Ovary (tissue), 10 donors: ENCODE measurements at places on chromosomes 12 and 14. TPM values are rescaled to one million over a fixed set of nuclear protein-coding genes. Genes with fewer than 3 reads are reported as not detected.

GRCh38 chr12:694734-695503, 31.7 kb upstream of the NINJ2 start:
- DNase-seq = no peak

DNA sequence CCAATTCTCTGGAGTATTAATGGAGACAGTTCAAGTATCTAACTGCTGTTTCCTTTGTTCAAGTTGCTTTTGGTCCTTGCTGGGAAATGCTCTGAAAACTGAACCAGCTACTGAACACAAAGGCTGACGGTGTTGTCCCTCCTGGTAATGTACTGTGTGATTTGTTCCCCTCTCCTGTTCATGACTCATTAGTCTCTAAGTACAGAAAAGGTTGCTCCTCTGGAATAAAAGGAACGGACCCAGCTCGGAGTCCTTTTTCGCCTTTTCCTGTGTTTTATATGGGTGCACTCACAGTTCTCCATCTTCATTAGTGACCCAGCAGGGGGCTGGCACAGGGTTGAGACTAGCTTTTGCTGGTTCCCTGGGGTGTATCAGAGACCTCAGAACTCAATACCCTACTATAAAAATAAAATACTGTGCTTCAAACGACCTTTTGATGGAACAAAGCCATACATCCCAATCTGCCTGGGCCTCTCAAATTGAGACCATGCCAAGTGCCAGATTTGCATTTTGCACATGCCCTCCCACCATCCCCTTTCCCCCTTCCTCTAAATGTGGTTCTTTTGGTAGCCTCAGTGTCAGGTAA, 269.7 kb downstream of the RAD51B start:
- no peak for DNase-seq

DNA sequence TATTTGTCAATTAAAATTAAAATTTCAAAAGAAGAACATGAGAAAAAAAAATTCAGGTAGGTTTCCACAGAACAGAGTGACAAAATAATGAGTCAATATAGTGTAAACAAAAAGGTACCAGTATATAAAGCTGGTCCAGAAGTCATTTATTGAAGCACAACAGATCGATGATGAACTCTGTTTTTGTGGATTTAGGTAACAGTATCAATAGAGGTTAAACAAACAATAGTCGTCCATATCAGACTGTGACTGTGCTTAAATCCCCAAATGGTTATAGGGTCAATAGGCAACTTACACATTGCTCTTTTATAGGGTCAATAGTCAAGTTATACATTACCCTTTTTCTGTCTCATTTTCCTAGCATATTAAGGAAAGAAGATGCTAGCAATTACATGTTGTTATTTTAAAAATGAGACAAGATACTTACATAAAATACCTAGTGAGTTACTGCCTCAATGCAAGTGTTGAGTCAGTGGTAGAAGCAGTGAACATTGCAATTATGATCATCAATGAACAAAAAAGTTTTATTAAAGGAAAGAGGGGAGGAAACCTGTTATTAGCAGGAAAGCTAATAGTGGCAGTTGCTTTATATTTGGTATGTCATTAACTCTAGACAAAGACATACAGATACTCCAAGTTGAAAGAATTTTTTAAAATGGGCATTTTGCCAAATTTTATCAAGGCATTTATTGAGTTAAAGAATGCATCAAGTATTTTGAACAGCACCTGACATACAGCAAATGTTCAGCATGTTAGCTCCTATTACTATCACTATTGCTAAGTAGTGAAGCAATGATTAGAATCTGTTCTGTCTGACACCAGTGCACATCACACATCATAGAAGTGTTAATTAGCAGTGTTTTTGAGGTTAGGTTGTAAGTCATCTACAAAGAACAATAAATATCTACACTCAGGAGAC, 102.9 kb downstream of the CCER1 start:
- no peak for DNase-seq

GRCh38 chr12:26244503-26244902, 49.1 kb downstream of the SSPN start:
- DNase-seq = no peak

GRCh38 chr12:13559318-13559978, 362.9 kb downstream of the EMP1 start:
- no peak for DNase-seq

DNA sequence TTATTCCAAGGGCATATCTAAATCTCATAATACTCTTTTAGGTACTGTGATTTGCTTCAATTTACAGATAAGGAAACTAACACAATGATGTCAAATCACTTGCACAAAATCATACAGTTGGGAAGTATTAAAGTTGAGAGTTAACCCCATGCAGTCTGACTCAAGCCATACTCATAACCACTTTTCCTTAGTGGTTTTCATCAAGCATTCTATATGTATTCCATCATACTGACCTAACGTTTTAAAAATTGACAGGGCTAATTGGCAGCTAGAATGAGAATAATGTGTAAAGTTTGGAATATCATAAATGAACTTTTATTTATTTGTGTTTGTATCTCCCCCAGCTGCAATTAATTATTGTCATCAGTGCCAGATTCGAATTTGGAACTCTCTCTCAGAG, 20.9 kb downstream of the PUS7L start:
- no peak for DNase-seq

GRCh38 chr12:105167346-105167745, 59.8 kb downstream of the WASHC4 start:
- no peak for DNase-seq

DNA sequence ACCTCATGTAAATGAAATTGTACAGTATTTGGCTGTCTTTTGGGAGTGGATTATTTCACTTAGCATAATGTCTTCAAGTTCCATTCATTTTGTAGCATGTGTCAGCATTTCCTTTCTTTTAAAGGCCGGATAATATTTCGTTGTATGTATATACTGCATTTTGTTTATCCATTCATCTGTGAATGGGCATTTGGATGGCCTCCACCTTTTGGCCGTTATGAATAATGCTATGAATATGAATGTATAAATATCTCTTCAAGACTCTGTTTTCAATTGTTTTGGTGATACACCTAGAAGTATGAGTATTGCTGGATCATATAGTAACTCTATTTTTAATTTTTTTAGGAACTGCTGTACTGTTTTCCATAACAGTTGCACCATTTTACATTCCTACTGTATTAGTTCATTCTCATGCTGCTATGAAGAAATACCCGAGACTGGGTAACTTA, 164.9 kb downstream of the DYRK2 start:
- no peak for DNase-seq

GRCh38 chr14:24679248-24679961, 45.4 kb upstream of the GZMB start:
- DNase-seq = no peak

DNA sequence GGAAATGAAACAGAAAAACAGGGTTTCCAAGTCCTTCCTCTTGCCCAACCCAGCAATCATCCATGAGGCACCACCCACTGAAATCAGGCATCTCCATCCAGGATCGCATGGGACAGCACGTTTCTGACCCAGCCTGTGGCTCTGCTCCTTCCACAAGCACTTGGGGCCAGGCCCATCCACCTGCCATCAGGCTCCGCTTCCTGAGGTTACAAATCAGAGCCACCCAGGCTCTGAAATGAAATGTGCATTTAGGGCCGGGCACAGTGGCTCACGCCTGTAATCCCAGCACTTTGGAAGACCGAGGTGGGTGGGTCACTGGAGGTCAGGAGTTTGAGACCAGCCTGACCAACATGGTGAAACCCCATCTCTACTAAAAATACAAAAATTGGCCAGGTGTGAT, 717 bp upstream of the KRT78 start:
- no peak for DNase-seq

GRCh38 chr12:124488520-124488919, 78.9 kb downstream of the NCOR2 start:
- peak; percentile 24 for DNase-seq

- DNase-seq = no peak
These were observed 10.9 kb downstream of the C12orf43 start for GRCh38 chr12:121005346-121005815.

GRCh38 chr14:99604766-99605298, 825 bp upstream of the CCDC85C start:
- no peak for DNase-seq

DNA sequence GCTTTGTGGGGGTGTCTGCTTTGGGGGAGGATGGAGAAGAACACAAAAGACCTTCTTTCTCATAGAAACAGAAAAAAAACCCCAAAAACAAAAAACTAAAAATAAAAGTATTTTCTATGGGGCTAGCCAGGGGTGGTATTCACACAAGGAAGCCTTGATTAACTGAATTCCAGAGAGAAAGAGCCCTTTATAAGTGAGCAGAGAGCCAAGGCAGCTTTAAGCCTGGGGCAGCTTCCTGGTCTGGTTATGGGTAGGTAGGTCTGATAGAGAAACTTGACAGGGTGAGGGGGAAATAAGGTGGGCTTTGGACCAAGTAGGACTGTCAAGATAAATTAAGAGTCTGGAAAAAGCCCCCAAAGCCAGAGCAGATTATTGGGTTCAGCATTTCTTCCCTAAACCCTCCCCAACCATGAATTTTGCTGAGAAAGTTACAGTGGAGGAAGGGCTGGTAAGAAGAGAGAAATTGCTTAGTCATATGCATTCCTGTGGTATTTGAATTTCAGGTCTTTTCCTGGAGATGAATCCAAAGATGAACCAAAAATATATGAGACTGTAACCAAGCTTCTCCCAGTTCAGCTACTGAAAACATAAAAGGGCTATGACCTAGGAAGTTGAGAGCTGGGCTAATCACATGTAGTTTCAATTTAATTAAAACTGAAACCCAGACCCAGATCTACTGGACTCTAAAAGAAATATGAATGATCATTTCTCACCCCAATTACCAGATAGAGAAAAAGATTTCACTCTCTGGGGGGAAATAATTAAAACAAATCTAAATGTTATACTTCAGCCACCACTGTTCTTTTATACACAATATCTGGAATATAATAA, 144.8 kb downstream of the TBC1D30 start:
- DNase-seq = no peak

DNA sequence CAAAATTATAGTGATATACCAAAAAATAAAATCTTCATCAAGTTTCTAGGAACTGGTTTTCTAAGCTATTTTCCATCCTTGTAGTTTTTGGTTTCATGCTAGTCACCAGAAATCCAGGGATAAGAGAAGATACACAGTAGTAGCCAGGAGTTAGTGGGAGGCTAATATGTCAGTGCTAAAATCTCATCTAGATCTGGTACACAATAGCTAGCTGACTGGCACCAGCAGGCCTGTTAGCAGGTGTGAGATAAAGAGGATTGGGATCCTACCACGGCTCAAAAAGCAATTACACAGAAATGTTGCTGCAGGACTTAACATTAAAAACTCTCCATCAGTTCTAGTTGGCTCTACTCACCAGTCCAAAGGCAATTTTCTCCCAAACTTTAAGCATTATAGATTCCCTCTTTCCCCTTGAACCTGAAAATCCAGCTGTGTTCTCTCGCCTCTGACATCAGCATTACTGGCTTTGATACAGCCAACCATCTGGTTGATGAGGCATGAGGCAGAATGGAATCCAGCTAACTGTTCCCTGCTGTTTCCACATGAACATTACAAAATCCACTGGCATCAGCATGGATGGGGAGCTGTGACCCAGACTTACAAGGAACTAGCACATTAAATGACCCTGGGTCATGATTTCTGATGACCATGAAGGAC, 41.8 kb upstream of the CCDC196 start:
- DNase-seq = no peak

- DNase-seq = no peak
These were observed 184.8 kb downstream of the SLC16A7 start for GRCh38 chr12:59780605-59781135.

GRCh38 chr12:115443351-115443938, 759.5 kb upstream of the TBX3 start:
- DNase-seq = no peak

DNA sequence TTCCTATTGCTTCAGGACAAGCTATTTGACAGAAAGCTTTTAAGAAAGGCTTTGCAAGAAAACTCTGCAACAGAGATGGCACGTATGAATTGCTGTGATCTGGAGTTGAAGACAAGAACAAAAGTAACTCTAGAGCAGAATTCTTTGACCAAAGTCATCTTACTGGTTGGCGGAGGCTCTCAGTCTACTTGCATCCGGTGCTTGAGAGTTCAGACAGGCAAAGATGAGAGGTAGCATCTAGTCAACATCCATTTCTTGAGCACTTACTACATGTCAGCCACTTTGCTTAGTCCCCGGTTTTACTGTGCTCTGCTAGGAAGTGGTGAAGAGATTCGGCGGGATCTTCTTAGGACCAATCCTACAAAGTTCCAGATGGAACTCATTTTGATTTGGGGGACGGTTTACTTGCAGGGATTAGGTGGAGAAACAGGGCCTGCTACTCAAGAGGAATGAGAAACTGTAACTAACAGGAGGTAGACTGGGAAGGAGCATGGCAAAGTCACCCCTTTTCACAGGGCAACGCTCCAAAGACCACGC, 404 bp upstream of the CCDC91 start:
- no peak for DNase-seq

DNA sequence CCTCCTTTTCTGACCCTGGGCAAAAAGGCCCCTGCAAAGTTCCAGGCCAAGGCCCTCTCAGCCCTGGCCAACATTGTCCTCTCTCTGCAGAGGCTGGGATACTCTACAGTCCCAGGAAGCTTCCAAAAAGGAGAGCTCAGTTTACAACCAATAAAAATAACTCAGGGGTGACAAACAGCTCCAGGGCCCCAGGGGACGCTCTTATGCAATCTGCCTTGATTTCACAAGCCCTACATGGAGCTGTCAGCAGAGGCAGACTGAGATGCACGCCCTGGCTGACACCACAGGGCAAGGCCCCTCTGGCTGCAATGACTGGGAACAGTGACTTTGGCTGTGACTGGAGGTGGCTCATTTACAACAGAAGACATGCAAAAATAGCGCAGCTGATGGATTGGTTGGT, 129.0 kb upstream of the MED13L start:
- peak; percentile 30 for DNase-seq

Gene RHEBL1
- 1.2 TPM for polyA plus RNA-seq

Gene SLCO1B1
- polyA plus RNA-seq = not detected

Gene FBLN5
- 353 TPM for polyA plus RNA-seq

Gene EEF1AKMT3
- 15.0 TPM for polyA plus RNA-seq

Gene TMED10
- 164 TPM for polyA plus RNA-seq

Gene TAS2R8
- polyA plus RNA-seq = not detected

Gene ZFYVE21
- 81.8 TPM for polyA plus RNA-seq

Gene TEX52
- polyA plus RNA-seq = not detected

Gene C12orf76
- 20.5 TPM for polyA plus RNA-seq

Gene AMHR2
- polyA plus RNA-seq = 11.2 TPM
